Activated CD4-positive, alpha-beta T cell treated with anti-CD3 and anti-CD28 coated beads, Interleukin-2, amount 50 U/mL, for 48 hours (primary cell): ENCODE measurements at places on chromosomes 7 and 10.

GRCh38 chr7:122616951-122617350 is 82.0 kb downstream of the RNF133 start:
- DNase-seq: no peak

DNA sequence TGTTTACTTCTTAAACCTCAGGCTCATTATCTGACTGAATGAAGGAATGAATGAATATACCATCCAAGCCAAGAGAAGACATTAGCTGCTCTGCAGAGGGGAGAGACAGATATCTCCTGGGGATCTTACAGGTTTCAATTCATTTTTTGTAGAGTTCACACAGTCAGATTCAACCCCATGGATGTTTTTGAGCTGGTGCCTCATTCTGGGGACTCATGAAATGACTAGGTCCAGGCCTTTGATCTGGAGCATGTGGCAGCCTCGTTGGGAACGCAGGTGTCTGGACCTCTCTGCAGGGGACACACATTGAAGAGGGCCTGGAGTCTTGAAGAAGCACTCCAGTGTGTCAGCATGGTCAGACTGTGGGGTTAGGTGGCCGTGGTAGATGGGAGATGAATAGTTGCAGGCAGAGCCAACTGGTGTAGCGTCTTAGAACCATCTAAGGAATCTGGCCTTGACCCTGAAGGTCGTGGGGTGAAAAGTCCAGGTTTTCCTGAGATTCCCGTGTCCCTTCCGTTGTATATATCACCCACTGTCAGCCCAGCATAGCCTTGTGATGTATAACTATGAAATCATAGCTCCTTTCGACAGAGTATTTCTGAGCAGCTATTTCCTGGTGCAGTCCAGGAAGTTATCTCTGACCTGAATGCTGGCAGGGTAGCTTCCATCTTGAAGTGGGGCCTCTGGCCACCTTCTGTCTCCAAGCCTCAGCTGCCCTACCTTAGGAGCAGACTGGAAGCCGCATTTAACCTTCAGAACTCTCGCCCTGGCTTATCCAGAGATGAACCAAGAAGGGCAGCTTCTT is 22.3 kb downstream of the BTBD16 start:
- DNase-seq: no peak

- no peak for DNase-seq
Observed at GRCh38 chr10:119735451-119735850, 9.6 kb downstream of the INPP5F start.

- no peak for DNase-seq
Observed at GRCh38 chr7:46716926-46717325, 795.9 kb upstream of the IGFBP3 start.

DNA sequence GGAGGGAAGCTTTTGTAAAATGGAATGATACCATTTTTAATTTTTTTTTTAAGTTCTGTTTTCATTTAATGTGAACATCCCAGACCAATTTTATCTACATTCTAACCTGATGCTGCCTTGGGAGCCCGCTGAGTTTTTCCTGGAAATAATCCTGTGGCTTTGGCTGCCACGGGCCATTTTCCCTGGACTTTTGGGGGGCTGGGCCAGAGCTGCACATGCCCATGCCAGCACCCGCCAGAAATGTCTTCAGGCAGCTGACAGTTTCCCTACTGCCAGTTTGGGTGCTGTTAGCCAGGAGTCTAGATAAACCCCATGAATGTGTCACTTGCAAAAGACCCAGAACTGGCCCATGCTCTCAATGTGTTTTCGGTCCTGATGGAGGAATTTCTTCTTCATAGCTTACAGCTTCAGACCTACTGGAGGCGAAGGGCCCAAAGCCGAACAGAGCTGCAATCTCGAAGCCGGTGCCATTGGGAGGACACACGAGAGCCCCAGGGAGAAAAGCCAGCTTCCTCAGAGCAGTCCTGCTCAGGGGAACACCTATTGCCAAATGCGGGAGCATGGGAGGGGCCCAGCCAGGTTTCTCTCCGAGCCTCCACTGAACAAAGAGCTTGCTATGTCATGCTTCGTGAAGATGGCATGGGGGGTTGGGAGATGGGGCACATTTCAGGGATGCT is 444.2 kb upstream of the MKI67 start:
- no peak for DNase-seq

DNA sequence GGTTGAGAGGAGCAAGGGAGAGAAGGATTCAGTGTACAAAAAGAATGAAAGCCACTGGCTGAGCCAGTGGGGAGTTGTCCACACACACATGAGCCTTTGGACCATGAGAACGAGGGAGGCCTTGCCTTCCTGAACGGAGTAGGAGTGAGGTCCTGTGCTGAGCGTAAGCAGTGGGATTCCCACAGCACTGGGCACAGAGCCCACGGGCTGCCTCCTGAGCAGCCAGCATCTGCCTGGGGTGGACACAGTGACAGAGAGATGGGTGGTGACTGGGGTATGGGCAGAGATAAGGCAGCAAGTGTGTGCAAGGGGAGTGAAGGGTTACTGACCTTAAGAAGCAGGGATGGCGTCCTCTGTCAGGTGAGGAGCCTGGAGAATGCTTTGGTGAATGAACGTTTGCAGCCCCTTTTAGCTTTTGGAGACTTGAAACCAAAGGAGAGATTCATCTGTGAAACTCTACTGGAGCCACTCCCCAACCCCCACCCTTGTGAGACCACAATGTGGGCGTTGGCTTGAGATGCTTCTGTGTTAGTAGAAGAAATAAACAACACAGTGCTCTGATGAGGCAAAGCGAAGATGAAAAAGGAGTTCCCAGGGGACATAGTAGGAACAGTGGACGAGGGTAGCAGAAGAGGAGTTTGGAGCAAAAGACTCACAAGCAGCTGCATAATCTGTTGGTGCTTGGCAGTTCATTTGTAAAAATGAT is 56.5 kb downstream of the FIGNL1 start:
- DNase-seq: no peak

DNA sequence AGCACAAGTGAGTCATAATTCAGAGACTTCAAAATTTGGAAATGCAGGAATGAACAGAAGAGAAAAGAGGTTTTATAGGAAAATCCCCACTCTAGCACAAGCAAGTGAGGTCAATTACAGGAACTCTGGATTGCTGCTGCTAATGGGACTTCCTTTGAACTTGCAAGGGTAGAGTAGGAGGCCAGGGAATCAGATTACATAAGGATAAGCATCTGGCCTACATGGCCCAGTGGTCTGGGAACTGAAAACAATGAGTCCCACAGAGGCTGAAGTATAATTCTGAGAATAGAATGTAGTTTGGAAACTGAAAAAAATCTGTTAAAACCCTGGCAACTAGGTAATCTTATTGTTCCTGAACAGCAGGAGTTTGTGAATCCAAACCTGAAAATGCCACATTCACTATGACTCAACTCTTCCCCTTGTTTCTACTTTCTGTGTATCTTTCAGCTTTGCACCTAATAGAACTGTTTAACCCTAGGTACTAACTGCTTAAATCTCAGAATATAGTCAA is 66.5 kb downstream of the CTNNA3 start:
- DNase-seq: no peak

- no peak for DNase-seq
Observed at GRCh38 chr7:130891254-130892094, 157.5 kb upstream of the KLF14 start.

DNA sequence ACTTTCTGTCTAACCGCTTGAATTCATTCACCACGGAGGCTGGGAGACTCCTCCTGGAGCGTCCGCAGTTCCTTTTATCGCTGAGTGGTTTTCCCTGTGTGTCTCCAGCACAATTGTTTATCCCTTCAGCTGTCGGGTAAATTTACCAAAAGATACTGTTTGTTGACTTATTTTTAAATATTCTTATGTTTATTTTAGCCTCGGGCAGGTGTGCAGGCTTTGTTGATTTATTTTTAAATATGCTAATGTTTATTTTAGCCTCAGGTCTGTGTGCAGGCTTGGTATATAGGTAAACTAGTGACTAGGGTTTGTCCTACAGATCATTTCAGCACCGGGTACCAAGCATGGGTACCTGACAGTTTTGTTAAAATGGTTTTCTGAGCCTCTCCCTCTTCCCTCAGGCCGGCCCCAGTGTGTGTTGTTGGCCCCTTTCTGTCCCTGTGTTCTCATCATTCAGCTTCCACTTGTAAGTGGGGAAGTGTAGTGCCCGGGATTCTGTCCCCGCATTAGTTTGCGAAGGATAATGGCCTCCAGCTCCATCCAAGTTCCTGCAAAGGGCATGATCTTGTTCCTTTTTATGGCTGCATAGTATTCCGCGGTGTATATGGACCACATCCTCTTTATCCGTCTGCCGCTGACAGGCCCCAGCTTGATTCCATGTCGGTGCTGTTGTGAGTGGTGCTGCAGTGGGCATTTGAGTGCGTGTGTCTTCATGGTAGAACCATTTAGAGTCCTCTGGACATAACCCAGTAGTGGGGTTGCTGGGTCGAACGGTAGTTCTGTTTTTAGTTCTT is 5.3 kb downstream of the GET4 start:
- DNase-seq: no peak

DNA sequence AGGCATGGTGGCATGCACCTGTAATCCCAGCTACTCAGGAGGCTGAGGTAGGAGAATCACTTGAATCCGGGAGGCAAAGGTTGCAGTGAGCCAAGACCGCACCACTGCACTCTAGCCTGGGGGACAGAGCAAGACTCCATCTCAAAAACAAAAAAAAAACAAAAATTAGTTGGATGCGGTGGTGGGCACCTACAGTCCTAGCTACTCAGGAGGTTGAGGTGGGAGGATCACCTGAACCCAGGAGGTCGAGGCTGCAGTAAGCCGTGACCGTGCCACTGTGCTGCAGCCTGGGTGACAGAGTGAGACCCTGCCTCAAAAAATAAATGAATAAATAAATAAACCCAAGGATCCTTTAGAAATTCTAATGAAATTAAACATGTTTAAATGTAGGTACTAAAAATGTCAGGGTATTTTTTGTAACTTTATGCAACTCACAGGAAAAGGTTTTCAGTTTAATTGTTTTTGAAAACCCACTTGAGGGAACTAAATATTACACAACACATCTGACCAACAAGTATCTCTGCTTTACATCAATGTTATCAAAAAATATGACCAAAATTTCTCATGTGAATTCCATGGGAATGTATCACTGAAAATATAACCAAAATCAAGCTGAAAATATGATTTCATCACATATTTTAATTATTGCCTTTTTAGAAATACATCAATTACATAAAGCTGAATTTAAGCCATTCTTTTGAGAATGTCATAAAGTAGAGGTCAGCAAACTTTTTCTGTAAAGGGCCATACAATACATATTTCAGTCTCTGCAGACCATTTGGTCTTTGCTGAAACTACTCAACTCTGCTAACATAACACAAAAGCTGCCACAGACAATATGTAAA is 23.9 kb downstream of the UPF2 start:
- no peak for DNase-seq

DNA sequence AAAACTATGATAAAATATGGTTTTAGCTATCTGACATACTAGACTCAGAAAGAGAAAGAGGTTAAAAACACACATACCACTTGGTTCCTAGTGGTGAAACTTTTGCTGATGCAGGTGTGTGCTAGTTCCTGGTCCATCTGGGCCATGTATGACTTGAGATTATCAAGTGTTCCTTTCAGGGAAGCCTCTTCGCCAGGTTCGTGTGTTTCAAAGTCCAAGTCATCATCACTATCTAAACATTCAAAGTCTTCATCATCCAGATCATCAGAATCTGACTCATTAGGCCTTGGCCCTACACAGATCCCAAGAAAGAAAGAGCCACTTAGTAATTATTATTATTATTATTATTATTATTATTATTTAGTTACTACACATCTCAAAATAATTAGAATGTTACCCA is 26.4 kb downstream of the NUDT13 start:
- DNase-seq: no peak

- peak; percentile 56 for DNase-seq
Observed at GRCh38 chr10:45001381-45002148, 842 bp downstream of the ZNF22 start.

- no peak for DNase-seq
Observed at GRCh38 chr7:94250124-94250523, 144.6 kb upstream of the COL1A2 start.
